ENCODE measurements at places on chromosomes 1 and 21.

GRCh38 chr1:228986093-228986904 lies 251.0 kb downstream of the RHOU start:
- DNase-seq = no peak

GRCh38 chr1:236201786-236202185 lies 59.4 kb downstream of the GPR137B start:
- DNase-seq = no peak

- no peak for DNase-seq
Measured at GRCh38 chr1:17067465-17068240, 13.8 kb upstream of the SDHB start.

GRCh38 chr1:29465755-29466154 lies 229.4 kb downstream of the PTPRU start:
- no peak for DNase-seq

GRCh38 chr1:196317535-196318522 lies 290.4 kb downstream of the KCNT2 start:
- DNase-seq = peak; percentile 2

GRCh38 chr1:9680091-9680490 lies 28.6 kb downstream of the PIK3CD start:
- DNase-seq = no peak

DNA sequence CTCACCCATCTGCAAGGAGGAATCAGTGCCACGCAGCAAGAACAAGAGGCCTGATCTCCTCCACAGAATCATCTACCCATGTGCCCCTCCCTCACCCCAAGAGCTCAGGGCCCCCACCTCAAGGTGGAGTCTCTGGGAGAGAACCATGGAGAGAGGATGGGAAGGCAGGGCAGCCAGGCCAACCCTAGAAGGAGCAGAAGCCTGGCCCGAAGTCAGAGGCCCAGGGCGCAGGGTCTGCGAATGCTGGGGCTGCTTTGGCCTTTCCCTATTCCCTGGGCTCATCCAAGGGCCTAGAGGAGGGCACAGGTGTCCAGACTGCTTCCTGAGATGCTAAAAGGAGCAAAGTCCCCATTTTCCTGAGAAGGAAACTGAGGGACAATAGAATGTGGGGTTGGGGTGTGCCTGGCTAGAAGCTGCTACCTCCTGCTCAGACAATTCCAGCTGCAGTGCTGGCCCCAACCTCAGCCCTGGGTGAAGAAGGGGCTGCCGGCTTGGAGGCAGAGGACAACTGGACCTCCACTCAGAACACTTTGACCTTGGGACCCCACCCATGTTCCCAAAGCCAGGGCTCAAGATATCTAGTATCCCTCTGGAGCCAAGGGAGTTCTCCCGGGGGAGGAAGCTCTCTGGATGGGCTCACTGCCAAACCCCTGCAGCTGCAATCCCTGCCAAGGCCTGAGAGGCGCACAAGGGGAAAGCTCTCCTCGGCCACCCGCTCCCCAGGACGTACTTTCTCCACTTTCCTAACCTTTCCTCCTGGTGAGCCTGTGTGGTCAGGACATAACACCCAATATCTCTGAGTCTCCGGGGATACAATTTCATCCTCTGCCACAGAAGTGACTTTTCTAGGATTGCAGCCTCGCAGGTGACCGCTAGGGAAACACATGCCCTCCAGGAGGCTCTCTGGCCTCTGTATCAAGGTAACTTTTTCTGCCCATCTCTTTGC lies 16.6 kb upstream of the LEMD1 start:
- DNase-seq = no peak

DNA sequence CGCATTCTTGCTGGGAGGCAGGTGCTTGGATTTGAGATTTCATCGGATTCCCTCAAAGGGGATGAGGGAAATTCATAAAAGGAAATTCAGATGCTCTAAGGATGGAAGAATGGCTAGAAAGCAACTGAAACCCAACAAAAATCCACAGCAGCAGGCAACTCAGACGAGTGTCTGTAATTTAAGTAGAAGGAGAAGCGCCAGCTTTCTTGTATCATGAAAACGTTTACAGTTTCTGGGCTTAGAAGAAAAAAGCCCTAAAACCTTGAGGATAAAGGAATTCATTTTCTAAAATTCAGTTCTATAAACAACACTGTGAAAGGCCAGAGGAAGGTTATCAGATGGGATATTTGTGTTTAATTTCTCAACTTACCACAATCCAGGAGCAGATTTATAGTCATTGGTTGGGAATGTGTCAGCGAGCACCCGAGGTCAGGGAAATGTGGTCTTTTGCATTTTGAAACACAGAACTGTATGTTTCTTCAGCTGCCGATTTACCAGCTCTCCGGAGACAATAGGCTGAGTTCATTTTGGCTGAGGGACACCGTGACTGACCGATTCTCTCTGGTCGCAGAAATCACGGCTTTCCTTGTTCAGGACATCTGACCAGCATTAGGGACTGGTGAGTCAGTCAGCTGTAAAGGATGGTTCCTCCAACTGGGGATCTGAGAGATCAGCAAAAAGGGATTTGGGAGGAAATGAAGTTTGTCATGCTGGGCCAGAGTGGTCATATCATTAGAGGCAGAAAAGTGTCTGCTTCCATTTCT lies 111.6 kb upstream of the ERRFI1 start:
- no peak for DNase-seq

- no peak for DNase-seq
Measured at GRCh38 chr1:53454019-53454418, 5.2 kb upstream of the DMRTB1 start.

DNA sequence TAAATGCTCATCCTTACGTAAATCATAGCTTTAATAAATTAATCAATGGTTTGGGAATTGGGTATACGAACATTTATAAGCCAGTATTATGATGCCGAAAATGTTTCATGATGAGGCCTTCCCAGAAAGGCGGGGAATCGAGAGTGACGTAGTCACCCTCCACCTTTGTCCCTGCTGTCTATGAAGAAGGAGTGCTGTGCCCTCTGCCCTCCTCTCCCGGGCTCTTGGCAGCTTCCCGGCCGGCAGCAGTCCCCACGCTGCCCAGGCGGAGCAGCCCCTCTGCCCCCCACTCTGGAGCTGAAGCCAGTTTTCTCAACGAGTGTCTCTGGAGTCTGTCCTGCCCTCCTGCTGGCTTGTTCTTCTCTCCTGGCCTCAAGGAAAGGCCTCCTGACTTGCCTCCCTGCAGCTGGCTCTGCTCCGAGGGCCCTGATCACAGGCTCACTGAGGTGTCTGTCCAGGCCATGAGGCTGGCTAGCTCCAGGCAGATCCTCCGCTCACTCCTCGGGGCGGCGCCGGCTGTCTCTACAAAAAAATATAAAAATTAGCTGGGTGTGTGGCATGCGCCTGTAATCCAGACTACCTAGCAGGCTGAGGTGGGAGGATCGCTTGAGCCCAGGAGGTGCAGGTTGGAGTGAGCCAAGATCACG lies 150.7 kb upstream of the COL6A1 start:
- DNase-seq = no peak

DNA sequence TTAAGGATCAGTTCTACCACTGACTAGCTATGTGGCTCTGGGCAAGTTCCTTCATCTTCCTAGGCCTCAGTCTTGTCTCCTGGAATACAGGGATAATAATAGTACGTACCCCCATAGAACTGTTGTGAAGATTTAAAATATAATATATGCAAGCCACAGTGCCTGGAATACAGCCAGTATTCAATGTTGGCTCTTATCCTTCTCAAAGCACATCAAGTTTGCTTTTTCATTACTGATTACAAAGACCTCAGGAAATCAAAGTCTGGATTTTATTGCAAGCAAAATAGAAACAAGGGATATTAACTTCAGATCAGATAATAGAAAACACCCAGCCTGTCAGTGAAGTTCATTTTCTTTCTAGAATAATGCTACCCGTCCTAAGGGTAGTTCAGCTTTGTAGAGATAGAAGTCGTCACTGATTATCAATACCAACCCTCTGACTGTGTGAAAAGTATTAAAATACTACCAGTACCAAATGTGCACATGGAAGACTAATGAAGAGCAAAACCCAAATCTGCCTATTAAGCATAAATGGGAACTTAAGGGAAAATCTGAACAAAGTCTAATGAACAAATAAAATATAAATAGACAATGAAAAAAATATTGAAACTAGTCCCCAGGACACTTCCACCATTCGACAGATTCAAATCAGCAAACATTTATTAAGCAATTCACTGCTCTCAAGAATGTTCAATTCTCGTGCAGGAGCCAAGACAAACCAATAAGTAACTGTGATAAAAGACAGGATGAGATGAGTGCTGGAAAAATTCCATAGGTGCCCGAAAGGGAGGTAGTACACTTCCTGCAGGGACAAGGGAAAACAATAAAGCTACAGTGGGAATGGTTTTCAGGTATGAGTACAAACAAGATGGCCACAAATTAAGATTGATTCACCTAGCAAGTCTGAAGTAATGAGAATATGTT lies 206.2 kb downstream of the SMYD3 start:
- DNase-seq = no peak

DNA sequence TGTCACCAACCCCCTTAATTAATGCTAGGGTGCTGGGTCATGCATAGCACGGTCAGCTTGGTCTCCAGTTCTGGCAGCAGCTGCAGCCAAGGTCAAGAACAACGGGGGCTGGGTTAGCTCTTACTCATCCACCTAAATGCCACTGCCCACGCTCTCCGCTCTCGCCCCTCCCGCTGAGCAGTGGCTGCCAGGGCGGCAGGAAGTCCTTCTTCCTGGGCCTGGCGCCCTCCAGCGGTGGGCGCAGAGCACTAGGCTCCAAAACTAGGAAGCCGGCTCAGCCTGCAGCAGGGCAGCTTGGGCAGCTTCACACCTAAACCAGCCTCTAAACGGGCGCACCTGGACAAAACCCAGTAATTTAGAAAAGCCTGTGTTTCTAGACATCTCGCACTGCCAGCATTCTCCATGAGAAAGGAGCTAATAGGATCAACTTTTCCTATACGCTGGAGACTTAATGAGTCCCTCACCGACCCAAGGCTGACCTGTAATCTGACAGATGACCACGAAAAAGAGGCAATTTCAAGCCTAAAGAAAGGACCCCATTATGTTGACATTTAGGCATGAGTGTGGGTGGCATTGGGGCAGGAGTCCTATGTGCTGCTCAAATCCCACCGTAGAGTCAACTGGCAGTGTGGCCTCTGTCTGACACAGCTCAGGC lies 78.4 kb upstream of the LRRN2 start:
- peak; percentile 75 for DNase-seq

GRCh38 chr21:41560661-41561158 lies 52.8 kb upstream of the TMPRSS2 start:
- DNase-seq = no peak

DNA sequence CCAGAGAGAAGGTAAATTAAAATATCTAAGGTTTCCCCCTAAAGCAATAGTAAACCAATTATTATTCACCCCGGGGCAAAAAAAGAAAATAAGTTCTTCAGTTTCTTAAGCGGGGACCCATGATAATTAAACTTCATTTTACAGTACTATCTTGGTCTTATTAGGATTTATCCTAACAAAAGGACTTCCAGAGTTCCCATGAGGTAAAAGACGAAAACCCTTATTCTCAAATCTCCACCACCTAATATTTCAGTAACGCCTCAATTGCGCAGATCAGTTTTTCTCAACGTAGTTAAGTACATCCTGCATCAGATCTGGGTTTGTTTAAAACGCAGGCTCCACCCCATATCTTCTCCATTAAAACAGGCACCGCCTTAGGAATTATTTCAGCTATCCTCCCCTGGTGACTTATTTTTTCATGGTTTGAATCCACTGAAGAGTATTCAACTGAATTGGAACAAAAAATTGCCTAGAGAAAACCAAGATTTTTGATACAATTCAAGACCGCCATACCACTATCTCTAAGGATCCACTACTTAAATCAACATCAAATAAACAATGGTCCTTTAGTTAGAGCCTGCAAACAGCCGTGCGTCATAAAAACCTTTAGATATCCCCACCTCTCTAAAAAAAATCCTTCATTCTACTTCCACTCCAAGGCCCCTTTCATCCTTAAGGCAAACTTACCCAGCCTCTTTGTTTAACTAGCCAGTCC lies 1.7 kb downstream of the MCL1 start:
- DNase-seq = peak; percentile 38

DNA sequence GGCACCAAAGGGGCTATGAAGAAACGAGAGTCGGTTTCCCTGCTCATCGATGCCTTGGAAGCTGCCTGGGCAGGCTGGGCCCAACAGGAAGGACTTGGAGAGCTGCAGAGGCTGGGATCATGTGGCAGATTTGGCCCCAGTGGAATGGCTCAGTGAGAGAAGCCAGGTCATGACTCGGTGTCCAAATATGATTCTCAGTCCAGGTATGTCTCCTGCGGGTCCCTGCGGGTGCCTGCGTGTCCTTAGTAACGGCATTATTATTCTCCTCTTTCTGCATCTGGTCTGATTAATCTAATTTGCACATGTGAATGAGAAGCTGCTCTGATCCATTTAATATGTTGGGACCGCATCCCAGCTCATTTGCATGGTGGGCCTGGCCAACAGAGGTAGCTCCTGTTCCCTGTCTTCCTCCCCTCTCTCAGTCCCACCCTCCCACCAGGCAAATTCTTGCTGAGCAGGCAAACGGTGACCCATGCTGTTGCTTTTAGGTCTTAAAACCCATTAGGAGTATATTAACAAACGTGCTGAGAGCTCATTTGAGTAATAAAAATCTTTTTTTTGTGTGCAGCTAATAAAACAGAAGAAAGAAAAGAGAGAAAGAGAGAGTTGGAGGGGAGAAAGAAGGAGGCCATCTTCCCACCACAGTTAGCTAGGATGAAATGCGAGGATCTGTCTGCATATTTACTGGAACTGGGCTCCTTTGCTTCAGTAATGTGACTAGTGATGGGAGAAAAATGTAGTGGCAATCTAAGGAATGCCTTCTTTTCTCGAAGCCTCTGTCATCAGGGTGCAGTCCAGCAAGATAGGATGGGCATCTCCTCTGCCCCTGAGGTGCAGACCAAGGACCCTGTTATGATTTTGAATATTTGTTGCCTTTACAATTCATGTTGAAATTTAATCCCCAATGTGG lies 133.5 kb downstream of the HMGB4 start:
- DNase-seq = no peak

DNA sequence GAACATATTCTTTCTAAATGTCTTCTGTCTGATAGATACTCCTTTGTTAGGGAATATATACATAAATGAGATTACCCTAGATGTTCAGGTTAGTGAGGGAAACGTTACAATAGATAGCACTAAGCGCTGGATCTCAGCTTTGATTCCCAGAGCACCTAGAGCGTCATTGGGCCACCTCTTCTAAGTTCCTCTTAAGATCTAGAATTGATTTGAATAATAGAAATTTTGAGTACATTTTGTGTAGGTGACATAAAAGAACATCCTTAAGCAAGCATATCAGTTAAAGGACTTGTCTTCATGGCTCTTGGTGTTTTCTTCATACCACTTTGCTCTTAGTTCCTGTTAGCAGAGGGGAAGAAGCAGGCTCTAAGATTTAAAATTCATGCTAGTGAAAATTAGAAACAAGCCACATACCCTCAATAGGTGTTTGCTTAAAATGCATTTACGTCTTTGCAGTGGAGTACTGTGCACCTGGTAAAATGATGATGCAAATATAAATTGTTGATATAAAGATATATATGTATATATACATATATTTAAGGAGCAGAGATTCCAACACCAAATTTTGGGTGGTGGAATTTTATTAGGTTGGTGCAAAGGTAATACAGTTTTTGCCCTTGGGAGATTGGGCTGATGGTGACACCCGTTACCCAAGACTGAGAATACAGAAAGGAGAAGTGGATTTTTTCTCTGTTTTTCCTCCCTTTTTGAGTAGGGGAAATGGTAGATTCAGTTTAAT lies 47.1 kb downstream of the DYRK1A start:
- DNase-seq = no peak

- DNase-seq = no peak
Measured at GRCh38 chr1:215282557-215282956, 200.0 kb downstream of the KCNK2 start.

- no peak for DNase-seq
Measured at GRCh38 chr1:19837866-19838265, 22.8 kb upstream of the RNF186 start.

- no peak for DNase-seq
Measured at GRCh38 chr1:63321785-63322113, 618 bp upstream of the FOXD3 start.

- no peak for DNase-seq
Measured at GRCh38 chr1:212141404-212141803, 105.9 kb downstream of the DTL start.
